Stimulated activated CD8-positive, alpha-beta memory T cell treated with anti-CD3 and anti-CD28 coated beads, Interleukin-4, amount 100 ng/mL, for 24 hours (primary cell): ENCODE measurements at places on chromosomes 2 and 18.
A peak's percentile ranks its signal among the peaks of the same experiment; 100 is the strongest.

DNA sequence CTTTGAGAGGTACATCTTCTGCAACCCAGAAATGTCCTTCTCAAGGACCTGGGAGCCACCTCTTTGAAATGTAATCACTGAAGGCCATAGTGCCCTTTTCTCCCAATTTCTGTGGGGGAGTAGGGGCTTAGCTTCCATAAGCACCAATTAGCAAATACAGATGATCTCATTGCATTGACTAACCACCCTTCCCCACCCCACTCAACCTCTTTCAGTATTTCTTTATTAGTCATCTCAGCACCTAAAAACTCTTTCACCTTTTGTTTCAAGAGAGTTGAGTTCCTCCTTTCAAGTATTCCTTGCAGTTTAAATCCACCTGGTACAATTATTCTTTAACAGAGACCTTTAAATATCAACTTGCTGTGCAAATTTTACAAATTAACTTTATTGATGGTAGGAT, 1011.8 kb upstream of the CDH2 start:
- no peak for DNase-seq

DNA sequence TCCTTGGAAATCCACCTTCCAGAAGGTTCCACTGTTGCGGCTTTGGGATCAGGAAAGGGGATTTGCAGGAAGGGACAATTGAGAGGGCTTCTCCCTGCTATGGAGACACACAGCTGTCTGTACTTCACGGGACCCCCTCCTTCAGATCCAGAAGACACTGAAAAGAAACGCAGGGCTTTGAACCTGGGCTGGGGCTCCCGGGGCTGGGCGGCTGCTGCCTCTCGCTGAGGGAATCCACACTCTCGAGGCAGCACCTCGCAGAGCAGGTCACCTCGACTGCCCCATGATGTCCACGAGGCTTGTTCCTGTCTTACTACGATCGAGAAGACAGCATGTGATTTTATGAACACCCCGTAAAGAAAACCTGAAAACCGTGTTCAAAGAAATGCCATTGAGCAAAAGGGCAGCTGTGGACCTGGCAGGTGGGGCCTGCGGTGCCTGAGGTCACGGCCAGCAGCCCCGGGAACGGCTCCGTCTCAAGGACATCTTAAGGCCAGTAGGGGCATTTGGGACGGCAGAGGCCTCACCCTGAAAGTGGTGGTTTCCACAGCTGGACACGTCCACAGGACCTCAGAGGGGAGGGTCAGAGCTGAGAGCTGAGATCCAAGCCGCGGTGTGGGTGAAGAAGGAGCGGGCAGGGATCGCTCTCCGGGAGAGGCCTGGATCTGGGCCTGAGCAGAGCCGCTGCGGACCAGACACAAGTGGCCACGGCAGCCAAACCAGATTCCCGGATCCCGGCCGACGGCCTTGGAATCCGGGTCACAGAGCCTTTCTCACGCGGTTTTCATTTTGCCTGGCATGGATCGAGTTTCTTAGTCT, 165.7 kb downstream of the RTP5 start:
- DNase-seq = no peak

- DNase-seq = no peak
Measured at GRCh38 chr2:15643791-15644585, 52.3 kb downstream of the DDX1 start.

DNA sequence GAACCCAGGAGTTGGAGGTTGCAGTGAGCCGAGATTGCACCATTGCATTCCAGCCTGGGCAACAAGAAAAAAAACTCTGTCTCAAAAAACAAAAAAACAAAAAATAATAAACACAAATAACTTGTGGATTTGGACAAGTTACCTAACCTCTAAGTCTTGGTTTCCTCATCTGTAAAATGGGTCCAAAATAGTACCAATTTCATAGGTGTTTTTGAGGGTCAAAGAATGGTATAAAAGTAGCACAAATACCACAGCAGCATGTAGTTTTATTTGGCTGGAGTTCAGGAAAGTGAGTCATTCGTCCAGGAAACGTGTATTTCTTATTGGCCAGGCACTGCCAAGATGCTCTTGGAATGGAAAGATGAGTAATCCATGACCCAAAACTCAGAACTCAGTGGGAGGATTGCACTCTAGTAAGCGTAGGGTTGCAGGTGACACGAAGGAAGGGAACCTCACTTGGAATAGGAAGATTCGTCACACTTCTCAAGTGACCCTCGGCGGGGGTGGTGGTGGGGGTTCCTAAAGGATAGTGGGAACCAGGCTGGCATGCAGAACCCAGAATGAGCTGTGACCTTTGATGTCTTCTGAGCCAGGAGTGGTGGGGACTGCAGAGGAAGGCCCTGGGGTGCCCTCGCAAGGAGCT, 24.4 kb downstream of the GRHL1 start:
- no peak for DNase-seq

DNA sequence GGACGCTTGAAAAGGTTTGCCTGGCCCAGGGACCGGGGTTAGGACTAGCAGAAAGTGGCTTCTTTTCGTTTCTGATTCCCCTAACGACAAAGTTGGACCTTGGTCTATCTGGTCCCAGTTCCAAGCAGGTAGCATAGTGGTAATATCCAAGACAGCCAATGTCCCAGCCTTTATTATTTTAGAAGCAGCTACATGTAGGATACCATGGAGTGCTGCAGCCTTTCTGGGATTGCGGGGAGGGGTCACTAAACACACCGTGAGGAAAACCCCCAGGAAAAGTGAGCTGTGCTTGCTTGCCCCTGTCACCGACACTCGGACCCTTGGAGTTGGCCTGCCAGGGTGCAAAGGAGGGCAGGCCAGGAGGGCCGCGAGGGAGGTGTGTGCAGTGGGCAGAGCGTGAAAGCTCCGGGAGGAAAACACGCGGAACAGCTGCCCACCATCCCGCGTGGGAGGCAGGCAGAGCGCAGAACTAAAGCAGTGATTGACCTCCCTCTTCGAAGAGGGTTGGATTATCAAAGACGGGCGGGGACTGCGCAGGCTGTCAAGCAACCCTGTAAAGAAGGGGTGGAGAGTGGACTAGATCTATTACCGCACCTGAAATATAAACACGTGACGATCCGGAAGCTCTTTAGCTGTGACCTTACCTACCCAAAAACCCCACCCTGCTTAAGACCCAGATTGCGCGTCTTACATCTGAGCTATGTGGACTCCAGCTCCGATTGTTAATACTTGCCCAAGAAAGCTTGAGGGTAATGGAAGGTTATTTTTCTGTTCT, 624 bp upstream of the MAP4K3 start:
- peak; percentile 6 for DNase-seq
